ENCODE measurements at places on chromosomes 3 and 15. TPM values are rescaled to one million over a fixed set of nuclear protein-coding genes. Genes with fewer than 3 reads are reported as not detected.

DNA sequence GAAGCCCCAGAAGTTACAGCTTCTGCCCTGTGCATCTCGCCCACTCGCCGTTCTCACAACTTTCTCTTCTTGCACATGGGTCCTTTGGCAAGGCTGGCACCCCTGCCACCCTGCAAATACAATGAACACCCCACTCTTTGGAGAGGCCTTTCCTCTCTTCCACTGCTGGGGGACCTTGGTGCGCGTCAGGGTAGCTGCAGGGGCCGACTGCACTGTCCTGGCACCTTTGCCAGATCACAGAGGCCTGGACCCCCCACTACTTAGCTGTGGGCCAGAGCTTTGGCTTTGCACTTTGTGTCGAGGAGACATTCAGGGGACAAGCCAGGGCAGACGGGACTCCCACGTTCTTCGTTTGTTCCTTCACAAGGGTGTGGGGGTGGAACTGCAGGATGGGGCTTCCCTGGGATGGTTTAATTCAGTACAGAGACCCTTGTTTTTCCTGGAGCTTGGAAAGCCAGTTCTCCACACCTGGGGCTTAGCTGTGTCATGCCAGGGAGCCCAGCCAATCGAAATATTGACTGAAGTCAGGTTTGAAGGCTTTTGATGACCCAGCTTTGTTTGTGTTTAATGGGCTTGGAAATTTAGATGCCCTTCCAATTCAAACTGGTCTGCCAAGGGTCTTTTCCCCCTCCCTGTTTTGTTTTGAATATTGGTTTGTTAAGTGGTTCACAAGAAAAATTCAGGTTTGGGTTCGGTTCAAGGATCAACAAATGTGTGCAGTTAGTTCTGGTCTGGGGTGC lies 256.1 kb upstream of the TLE3 start:
- DNase-seq: no peak

GRCh38 chr15:61186905-61187741 lies 42.0 kb downstream of the RORA start:
- DNase-seq: no peak

DNA sequence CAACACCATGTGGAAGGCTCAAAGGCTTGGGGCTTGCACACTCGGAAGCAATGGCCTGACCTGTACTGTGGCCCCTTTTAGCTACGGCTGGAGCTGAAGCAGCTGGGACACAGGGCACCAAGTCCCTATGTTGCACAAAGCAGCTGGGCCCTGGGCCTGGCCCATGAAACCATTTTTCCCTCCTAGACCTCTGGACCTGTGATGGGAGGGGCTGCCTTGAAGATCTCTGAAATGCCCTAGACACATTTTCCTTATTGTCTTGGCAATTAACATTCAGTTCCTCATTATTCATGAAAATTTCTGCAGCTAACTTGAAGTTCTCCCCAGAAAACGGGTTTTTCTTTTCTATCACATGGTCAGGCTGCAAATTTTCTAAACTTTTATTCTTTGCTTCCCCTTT lies 85.6 kb upstream of the ALDH1A3 start:
- DNase-seq: no peak

Gene PRICKLE2
- total RNA-seq: 34.0 TPM

- no peak for DNase-seq
Measured at GRCh38 chr3:118991775-118992174, 42.9 kb downstream of the IGSF11 start.

- DNase-seq: no peak
Measured at GRCh38 chr15:61671736-61672135, 388.5 kb downstream of the VPS13C start.

Gene P2RY13
- 3.7 TPM for total RNA-seq

Gene KNL1
- 0.89 TPM for total RNA-seq

Gene BHLHE40
- 288 TPM for total RNA-seq

- no peak for DNase-seq
Measured at GRCh38 chr15:69701198-69701597, 248.6 kb downstream of the RPLP1 start.

Gene FXR1
- total RNA-seq: 157 TPM

DNA sequence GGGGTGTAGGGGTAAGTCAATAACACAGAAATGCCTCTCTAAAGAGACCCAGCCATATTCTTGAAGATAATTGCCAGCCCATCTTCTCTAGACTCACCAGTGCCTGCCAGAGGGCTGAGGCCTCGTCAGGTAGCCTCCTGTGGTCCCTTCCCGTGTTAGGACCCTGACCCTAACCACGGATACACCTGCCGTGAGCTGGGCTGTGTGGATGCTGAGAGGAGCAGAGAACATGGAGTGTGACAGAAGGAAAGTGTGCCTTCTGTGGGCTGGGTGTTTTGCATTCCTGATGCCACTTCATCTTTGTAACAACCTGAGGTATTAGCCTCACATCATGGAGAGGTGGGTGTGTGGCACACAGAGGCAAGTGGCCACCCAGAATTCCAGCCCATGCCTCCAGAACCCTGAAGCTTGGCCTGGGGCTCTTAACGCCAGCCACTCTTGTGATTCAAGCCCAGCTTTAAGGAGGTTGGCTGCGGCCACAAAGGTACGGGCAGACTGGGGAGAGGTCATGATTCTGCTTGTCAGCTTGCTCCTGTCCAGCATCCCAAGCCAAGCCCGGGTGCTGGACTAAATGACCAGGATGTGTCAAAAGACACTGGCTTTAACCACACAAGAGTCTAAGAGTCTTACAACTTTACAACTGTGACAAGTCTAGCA lies 21.1 kb upstream of the ABTB1 start:
- DNase-seq: no peak

- peak; percentile 35 for DNase-seq
Measured at GRCh38 chr3:10929978-10930665, 62.4 kb upstream of the SLC6A1 start.

DNA sequence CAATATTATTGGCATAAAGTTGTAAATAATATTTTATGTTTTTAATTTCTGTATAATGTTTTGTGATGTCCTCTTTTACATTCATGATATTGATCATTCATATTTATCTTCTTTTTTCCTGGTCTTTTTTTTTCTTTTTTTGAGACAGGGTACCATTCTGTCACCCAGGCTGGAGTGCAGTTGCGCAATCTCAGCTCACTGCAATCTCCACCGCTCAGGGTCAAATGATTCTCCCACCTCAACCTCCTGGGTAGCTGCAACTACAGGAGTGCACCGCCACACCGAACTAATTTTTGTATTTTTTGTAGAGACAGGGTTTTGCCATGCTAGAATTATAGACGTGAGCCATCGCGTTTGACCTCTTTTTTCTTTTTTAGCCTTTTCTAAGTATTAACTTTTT lies 52.9 kb downstream of the USF3 start:
- no peak for DNase-seq

DNA sequence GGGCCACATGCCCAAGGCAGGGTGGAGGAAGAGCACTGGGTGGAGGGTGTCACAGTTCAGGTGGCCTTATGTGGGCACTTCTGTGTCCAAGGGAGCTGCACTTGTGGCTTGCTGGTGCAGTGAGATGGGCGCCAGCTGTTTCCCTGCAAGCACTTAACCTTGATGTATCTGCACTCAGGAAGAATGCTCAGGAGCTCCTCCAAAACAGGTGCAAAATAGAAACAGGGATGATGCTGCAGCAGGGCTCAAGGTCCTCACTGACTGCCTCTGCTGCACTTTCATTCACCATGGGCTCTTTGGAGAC lies 151.3 kb downstream of the CADPS start:
- DNase-seq: no peak

Gene KLF15
- 22.7 TPM for total RNA-seq

DNA sequence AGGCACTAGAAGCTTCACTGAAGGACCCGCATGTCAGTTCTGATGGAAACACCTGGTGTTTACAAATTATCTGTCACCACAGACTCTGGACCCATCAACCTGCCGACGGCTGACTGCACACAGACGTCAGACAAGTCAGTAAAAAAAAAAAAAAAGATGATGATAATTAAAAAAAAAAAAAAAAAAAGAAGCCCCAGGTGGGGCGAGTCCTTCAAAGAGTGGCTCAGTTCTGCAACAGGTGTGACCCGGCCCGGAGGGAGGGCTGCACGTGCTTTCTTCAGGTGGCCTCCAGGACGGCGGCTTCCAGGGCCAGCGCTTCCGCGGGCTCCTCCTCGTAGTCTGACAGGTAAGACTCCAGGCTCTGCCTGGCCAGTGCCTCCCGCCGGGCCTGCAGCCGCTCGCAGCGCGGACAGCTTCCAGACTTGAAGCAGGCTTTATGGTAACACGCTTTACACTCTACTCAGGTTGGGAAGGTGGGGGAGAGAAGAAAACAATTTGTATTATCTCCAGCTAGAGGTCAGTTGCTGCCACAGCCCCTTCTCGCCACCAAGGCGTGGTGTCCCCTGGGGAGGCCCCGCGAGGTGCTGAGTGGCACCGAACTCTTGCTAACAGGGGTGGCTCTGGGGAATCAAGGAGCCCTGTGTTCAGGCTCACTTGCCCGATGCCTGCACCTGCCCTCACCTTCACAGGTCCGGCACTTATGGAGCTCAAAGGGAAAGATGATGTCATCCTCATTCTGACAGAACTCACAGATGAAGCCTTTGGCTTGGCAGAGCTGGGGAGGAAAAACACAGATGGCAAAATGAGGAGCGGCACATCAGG lies 61.8 kb downstream of the RUBCN start:
- no peak for DNase-seq

- DNase-seq: no peak
Measured at GRCh38 chr3:119170821-119171220, 2.6 kb upstream of the UPK1B start.

Gene MYL3
- total RNA-seq: 3.3 TPM

DNA sequence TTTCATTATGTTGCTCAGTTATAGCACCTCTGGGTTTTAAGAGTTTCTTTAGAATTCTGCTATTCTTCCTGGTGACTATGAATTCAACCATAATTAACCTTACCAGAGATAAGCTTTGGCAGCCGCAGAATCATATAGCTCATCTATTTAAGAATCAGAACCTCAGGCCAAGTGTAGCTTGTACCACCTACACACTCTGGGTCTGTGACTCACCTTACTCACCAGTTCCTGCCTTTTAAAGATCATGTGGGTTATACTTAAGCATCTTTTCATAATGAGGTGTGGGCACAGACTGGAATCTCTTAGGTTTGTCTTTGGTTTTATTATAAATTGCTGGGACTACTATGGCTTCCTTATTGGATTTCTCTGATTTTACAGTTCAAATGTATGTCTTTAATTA lies 21.9 kb downstream of the CDV3 start:
- DNase-seq: no peak

DNA sequence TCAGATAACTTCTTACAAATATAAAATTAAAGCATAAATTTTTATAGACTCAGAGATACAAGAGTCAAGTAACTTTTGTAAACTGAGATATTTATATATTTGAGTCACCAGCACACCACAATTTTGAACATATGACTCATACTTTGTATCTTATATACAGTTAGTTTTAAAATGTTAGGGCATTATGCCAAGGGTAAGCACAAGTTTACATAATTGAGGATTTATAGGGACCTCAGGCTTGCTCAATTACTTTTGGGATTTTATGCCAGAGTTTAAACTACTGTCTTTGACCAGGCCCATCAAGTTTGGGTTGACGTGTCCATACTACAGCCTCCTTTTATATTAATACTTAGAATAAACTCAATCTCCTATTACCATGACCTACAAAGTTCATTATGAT lies 7.4 kb upstream of the FGF7 start:
- DNase-seq: no peak

Gene C3orf22
- not detected for total RNA-seq

Gene TXNRD3
- total RNA-seq: 25.1 TPM

GRCh38 chr3:140216249-140216648 lies 281.3 kb downstream of the CLSTN2 start:
- DNase-seq: no peak

DNA sequence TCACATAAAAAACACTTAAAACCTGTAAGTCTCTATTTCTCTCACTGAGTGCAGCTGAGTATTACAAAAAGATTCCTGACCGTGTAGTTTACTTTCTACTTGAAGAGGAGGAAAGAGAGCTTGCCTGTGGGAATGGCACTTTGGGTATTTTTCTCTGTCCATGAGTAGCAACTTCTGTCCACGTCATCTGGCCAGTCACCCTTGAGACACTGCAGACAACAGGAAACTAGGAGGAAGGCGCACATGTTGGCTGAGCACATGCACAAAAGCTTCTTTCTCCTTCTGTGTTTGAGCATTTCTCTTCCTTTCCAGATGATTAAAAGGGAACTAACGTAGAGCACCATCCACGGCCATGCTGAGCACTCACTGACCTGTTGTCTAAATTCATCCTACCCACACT lies 19.7 kb downstream of the STARD5 start:
- DNase-seq: no peak

DNA sequence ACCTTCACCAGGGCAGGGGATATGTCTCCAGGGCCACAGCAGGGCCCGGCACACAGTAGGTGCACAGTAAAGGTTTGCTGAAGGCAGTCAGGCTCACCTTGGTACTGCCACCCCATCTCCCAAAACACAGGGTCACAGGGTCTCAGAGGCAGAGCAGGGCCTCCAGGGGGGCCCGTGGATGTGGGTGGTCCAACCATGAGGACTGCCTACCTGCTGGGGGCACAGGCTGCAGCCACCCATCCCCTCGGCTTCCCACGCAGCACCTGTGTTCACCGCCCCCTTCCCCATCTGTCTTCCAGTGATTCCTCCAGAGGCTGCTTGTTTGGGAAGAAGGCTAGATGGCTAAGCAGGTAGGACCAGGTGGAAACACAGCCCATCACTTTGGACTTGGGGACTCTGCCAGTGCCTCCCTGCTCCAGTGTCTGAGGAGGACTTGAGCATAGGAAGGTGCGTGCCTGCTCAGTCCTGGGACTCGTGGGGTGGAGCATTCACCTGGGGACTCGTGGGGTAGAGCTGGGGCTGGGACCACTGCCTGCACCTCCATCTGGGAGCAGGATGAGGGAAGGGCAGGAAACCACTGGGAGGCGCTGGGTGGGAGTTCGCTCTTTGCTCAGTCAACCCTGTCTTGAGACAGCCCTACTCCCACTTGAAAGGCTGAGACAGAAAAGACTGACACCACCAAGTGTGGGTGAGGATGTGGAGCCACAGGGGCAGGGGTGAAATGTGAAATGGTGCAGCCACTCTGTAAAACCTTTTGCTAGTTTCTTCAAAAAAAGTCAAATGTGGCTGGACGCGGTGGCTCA lies 18.8 kb upstream of the PLXND1 start:
- peak; percentile 64 for DNase-seq

DNA sequence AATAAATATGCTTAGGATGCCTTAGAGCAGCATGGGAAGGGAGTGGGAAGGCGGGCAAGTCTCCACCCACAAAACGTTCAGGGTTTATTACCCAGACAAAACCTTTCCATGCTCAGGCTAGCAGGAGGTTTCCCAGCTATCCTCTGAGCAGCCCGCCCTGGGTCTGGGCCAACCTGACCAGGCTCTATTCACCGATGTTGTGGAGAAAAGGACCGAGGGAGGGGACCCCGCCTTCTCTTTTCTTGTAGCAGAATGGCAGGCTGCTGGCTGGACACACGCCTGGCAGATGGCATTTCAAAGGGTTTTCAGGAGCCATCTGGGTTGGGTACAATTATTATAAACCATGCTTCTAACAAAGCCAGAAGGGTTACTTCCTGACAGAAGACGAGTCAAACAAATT lies 540.9 kb downstream of the MAGI1 start:
- DNase-seq: no peak

DNA sequence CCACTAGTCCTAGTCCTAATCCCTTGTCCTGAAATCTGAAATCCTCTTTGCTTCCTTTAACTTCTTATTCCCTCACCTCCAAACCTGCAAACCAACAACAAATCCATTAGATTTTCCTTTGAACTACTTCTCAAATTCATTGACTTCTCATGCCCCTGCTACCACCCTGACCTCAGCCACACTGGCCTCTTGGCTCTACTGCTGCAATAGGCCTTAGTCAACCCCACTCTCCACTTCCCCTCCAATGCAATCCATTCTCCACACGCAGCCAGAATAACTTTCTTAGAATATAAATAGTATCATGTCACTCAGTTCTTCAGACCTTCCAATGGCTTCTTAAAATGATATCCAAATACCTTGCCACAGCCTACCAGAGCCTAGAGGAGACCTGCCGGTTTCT lies 131.1 kb upstream of the GADL1 start:
- DNase-seq: no peak

Gene ZBED2
- total RNA-seq: not detected

Gene BRPF1
- 19.8 TPM for total RNA-seq

Data from sciatic nerve (tissue), 2 donors.